ENCODE measurements at places on chromosomes 16 and 17.

GRCh38 chr17:76570877-76571471, 14.7 kb downstream of the ST6GALNAC2 start:
- no peak for DNase-seq

- no peak for DNase-seq
Observed at GRCh38 chr17:70296456-70296855, 127.1 kb downstream of the KCNJ2 start.

GRCh38 chr16:9090101-9090959, 1.1 kb upstream of the HAPSTR1 start:
- no peak for DNase-seq

DNA sequence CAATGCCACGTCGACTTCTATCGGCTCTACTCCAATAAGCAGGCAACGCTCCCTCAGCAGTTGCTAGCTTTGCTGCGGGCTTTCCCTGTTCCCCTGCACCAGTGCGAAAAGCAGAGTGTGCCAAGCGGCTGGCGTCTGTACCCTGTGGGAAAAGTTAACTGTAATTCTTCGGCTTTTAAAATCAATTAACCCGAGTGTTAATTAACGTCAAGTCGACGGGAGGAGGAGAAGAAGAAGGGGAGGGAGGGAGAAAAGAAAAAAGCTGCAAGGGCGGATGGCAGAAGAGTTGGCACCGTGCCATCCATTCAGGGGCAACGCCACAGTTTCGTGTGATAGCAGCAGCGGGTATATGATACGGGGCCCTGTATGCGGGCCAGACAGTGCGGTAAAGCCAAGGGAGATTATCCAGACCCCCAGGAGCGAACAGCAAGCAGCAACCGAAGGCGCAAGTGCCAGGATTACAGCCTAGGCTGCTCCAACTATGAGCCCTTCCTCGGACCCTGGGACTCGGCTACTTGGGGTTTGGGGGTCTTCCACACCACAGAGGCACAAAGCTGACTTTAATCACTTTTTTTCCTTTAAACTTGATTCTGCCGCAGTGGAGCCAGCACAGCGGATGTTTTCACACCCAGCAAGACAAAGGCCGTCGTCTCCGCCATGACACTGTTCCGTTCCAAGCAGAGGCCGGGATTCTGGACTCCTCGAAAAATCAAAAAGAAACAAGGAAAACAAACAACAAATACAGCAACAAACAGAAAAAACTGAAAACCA, 253.8 kb upstream of the PMFBP1 start:
- DNase-seq: no peak

GRCh38 chr16:13767215-13767614, 152.7 kb upstream of the ERCC4 start:
- no peak for DNase-seq

DNA sequence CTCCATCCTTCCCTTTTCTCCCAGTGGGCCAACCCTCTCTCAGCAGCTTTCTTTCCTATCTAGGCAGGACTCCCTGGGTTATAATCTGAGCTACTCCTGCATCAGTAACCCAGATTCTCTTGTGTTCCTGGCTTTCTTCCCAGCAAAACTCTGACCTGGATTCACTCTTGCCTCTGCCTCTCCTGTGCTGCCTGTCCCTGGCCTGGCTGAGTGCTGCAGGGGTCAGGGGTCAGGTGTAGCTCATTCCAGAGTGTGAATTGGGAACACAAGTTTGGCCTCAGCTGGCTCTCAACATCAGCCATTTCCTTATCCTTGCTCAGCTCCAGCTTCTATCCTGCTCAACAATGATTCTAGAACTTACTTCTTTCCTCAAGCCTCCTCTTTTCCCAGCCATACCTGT, 2.5 kb upstream of the ST6GALNAC2 start:
- no peak for DNase-seq
